Left renal cortex interstitium (tissue), 4 donors: ENCODE measurements at places on chromosomes 6 and 20.
A peak's percentile ranks its signal among the peaks of the same experiment; 100 is the strongest.

GRCh38 chr6:38018755-38019165 lies 199.2 kb downstream of the ZFAND3 start:
- no peak for DNase-seq

- DNase-seq = no peak
Observed at GRCh38 chr6:78505178-78505577, 362.2 kb upstream of the IRAK1BP1 start.

GRCh38 chr6:20906945-20907344 lies 372.7 kb downstream of the CDKAL1 start:
- DNase-seq = no peak

- DNase-seq = no peak
Observed at GRCh38 chr6:143674483-143675381, 3.0 kb upstream of the PHACTR2 start.

DNA sequence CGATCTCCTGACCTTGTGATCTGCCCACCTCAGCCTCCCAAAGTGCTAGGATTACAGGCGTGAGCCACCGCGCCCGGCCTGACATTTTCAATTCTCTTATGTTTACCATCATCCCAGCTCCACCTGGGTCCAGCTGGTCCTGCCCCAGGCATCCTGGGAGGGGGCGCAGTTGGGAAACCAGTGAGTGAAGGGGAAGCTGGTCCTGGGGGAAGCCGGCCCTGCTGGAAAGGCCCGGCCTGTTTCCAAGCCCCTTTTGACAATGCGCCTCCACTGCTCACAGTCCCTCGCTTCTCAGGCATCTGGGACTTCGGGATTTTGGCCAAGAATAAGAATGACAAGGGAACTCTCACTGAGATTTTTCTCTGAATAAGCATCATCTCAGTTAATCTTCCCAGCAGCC lies 14.2 kb downstream of the SLC13A3 start:
- no peak for DNase-seq

- DNase-seq = no peak
Observed at GRCh38 chr6:63882208-63882607, 246.6 kb downstream of the PHF3 start.

DNA sequence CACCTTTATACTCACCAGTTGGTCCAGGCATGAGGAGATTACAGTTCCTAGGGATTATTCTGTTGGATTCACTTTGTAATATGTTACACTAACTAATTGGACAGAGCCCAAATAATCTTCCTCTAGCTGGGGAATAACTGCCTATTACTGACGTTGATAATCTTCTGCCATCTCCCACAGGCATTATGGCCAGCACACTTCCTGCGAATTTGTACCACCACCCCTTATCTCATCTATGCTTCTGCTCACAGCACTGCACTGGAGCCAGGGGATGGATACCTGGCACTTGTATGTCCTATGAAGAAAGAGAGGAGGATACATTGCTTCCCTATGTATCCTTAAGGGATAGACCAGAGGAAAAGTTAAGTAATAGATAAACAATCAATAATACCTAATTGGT lies 494.8 kb upstream of the MAN1A1 start:
- no peak for DNase-seq

GRCh38 chr6:130063806-130064205 lies 45.4 kb downstream of the L3MBTL3 start:
- DNase-seq = no peak

- no peak for DNase-seq
Observed at GRCh38 chr20:13025181-13025580, 16.4 kb downstream of the SPTLC3 start.

- DNase-seq = peak; percentile 12
Observed at GRCh38 chr20:56750430-56750829, 121.3 kb downstream of the TFAP2C start.

- DNase-seq = no peak
Observed at GRCh38 chr6:164579035-164579434, 730.4 kb downstream of the C6orf118 start.

- no peak for DNase-seq
Observed at GRCh38 chr6:151451417-151451949, 443 bp downstream of the RMND1 start.

GRCh38 chr6:26222571-26222970 lies 135.3 kb downstream of the HFE start:
- DNase-seq = no peak

GRCh38 chr20:21228511-21228910 lies 74.6 kb upstream of the XRN2 start:
- no peak for DNase-seq

DNA sequence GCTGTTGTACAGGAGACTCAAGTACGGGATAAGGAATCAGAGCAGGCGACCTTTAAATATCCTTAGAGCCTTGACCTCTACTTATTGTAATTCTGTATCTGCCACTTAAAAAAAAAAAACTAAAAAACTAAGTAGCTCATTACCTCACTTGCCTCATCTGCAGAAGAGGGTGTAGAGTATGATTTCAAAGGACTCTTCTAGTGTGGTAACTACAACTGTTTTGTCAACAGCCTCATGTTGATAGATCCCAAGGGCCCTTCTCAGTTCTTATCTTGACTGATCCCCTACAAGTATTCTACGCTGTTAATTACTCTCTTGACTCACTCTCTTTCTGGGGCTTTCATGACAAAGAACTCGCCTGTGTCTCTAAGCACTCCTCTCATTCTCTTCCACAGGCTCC lies 16.7 kb upstream of the PDYN start:
- no peak for DNase-seq

DNA sequence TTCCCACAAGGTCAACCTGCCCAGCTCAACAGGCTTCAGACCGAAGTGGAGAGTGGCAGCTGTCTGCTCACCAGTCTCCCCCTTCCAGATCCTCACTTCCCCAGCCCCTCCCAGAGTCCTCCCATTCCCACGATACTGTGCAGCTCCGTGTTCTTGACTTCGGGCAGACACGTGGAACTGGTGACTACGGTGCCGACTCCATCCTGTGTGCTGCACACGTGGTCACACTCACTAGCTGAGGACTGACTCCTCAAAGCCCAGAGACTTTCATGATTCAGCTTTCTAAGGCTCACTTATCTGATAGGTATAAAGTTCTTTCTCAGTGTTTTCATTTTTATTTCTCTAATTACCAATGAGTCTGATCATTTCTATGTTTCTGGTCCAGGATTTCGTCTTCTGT lies 32.4 kb downstream of the GABRR2 start:
- no peak for DNase-seq

GRCh38 chr20:49656304-49656703 lies 57.4 kb downstream of the B4GALT5 start:
- DNase-seq = no peak

DNA sequence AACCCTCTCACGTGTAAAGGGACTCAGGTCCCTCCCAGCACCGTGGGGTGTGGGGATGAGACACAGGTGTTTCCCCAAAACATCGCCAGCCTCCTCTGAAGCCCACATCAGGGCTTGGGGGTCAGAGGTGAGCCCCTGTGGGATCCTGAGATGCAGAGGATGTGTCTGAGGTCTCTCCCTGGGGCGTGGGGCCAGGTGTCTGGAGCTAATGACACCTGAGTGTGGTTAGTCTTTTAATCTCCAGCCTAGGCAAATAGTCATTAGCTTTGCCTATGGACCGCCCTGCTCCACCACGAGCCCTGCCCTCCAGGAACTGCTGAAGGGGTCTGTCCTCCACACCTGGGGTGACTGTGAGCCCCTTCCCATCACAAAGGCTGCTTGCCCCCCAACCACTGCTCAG lies 1.7 kb downstream of the SRMS start:
- DNase-seq = no peak

DNA sequence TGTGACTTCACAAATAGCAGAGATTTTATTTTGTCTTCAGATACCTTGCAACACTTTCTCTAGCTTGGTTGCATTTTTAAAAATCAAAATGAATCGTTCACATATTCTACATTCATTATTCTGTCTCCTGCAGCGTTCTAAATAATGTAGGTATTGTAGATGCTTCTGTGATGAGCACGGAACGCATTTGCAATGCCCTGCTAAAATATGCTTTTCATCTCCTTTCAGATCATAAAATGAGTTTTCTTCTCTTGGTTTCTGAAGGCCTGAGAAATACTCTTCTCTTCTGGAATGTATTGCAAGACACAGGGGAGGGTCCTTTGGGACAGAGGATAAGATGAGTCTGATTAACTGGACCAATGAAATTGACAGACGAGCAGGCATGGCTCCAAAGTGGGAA lies 390.7 kb downstream of the PREX1 start:
- DNase-seq = no peak

- DNase-seq = no peak
Observed at GRCh38 chr6:11129908-11130565, 18.5 kb upstream of the ERVFRD-1 start.

GRCh38 chr6:44327096-44327495 lies 13.9 kb upstream of the AARS2 start:
- DNase-seq = no peak

- DNase-seq = no peak
Observed at GRCh38 chr6:157461000-157461915, 80.3 kb downstream of the ZDHHC14 start.

- no peak for DNase-seq
Observed at GRCh38 chr6:2563635-2564034, 187.1 kb downstream of the MYLK4 start.

DNA sequence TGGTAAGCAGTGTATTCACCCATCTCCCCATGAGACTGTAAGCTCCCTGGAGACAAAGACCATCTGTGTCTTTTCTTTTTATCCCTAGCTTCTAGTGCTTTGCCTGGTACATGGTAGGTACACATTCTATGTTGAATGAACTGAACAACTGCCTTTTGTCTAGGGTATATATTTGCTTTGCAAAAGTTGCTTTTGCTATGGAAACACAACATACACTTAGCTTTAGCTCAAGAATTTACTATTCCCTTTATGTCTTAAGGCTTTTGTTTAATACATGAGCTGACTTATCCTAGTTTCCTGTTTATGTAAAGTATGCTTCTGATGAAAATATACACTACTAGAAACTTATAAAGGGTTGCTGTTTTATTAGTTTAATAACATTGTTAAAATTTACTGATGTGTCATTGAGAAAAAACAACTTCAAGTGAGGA lies 198.2 kb downstream of the PRL start:
- no peak for DNase-seq

DNA sequence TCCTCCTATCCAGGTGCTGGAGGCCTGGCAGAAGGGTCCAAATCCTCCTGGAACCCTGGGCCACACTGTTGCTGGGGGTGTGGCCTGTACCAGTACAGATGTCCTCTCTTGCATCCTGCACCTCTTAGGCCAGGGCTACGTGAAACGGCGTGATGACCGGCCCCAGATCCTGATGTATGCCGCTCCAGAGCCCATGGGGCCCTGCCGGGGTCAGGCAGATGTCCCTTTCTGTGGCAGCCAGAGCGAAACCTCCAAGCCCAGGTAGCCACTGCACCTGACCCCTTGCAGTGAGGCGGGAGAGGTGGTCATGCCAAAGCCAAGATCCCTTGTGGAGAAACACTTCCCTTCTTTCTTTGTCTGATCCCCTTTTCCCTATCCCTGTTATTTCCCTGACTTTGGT lies 14.2 kb downstream of the DNPH1 start:
- no peak for DNase-seq

- no peak for DNase-seq
Observed at GRCh38 chr6:2124260-2124709, 121.1 kb downstream of the GMDS start.

DNA sequence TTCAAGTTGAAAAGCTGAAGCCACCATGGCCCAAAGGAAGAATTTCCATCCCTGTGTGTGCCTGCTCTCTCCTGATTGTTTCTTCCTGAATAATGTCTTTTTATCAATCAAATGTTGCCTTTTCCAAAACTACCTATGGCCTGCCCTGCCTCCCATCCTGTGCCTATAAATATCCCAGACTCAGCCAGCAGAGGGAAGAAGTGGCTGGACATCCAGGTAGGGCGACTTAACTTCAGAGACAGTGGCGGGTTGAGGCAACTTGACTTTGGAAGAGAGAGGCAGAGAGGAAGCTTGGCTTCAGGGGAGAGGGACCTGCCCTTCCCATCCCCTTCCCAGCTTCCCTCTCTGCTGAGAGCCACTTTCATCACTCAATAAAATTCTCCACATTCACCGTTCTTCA lies 133.0 kb downstream of the LCA5 start:
- no peak for DNase-seq

- DNase-seq = no peak
Observed at GRCh38 chr20:56952258-56953047, 314.0 kb downstream of the BMP7 start.

GRCh38 chr20:8714206-8714605 lies 354.7 kb upstream of the PLCB4 start:
- no peak for DNase-seq

DNA sequence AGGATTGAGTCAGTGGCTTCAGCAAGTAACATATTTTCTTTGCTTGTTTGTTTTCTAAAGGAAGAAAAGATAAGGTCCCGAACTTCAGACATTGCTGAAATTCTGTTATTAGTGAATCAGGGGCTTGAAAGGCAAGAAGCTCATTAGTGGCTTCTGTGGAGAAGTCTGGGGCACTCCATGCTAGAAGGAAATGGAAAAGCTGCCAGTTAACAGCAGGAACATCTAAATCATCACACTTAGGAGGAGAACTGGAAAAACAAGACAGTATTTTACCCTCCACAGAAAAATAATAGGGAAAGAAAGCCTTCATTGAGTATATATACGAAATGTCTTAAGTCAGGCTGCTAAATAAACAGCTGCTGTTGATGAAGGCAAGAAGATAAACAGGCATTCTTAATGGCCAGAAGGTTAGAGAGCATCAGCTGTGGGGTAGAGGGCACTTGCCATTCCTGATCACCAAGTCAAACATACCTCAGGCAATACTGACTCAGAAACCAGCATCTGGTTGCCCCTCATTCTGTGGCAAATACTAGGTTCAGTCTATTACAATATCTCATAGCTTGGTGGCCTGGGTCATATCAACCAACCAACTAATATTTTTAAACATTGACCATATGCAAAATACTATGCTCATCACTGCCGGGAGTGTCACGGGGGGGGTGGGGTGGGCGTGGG lies 143.2 kb upstream of the TENT5A start:
- DNase-seq = no peak
